Fibroblast of gingiva (primary cell): ENCODE measurements at places on chromosomes 1 and 21.

DNA sequence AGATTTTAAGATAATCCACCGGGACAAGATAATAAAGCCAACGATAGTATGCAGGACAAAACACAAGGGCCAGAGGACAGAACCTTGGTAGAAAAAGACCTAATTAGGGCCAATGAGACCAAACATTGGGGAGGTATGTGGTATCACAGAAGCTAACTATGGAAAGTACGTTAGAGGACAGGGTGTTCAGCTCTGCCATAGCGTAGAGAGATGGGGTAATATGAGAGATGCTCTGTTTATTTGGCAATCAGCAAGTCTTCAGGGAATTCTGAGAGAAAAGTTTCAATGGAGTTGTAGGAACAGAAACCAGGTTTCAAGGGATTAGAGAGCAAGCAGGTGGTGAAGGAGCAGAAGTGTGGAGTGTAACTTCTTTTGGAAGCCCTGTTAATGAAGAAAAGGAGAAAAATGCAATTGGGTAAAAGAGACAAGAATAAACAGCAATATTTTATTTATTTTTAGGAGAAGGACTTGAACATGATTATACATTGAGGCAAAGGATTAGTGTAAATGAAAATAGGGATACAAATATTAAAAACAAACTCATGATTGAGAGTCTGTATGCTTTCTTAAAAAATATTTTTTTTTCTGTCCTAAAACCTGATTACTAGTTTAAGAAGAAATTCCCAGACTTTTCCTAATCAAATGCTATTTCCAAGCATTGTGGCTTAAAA is 24.0 kb downstream of the EEIG2 start:
- DNase-seq = peak; percentile 72

- DNase-seq = no peak
These were observed 43.7 kb downstream of the TP53BP2 start for GRCh38 chr1:223802032-223802431.

GRCh38 chr1:110636149-110636935 is 30.2 kb upstream of the KCNA2 start:
- DNase-seq = no peak

- DNase-seq = no peak
These were observed 73.9 kb downstream of the LAMC2 start for GRCh38 chr1:183259924-183260323.

GRCh38 chr1:101388904-101389546 is 152.2 kb downstream of the S1PR1 start:
- no peak for DNase-seq

DNA sequence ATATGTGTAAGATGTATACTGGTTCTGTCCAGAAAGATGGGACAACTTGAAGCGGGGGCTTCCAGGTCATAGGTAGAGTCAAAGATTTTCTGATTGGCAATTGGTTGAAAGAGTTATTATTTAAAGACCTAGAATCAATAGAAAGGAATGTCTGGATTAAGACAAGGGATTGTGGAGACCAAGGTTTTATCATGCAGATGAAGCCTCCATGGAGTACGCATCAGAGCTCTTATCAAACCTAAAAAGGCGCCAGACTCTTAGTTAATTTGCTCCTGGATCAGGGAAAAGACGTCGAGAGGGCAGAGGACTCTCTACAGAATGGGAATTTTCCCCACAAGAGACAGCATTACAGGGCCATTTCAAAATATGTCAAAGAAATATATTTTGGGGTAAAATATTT is 23.7 kb upstream of the ETV3 start:
- no peak for DNase-seq

DNA sequence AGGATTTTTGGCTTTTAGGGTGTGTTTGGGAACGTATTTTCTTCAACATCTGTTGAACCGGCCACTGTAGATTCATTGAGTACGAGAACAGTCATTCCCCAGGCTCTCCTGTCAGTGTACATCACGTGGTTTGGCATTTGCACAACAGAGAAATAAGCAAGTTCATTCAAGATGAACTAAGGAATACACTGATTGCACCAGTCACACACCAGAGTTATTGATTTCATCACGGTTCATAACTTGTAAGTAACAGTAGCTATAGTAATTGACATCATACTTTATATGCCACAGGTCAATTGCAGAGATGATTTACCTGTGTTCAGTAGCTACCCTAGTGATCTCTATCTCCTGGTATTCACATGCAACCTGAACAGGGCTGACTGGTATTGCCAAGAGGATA is 90.7 kb upstream of the ETS2 start:
- DNase-seq = no peak

DNA sequence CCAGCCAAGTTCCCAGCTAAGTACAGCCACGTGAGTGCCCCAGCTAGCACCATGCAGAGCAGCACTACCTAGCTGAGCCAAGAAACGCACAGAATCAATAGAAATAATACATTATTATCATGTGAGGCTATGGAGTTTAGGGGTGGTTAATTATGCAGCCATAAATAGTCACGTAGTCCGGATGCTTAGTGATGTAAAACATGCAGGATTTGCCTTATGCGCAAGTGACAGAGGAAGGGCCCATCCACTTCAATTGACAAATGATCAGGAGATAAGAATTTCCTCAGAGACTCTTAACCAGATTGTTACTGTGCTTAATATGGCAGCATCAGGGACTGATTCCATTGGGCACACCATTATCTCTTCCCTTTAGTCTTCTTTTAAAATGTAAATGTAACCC is 44.8 kb upstream of the DUSP10 start:
- no peak for DNase-seq

GRCh38 chr1:62037274-62037673 is 157.4 kb upstream of the L1TD1 start:
- DNase-seq = no peak

DNA sequence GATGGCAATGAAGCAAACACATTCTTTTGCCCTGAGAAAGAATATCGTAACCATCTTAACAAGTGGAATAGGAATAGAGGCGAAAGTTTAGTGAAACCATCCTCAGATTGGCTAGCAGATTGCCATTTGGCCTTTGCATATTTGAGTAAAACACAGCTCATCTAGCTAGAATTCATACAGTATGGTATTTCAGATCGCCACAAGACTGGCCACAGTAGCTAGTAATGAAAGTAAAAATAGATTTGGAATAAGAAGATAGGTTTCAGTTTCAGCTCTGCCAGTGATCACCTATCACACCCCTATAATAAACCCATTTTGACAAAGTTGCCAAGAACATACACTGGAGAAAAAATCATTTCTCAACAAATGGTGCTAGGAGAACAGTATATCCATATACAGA is 294.9 kb downstream of the LRRIQ3 start:
- no peak for DNase-seq

DNA sequence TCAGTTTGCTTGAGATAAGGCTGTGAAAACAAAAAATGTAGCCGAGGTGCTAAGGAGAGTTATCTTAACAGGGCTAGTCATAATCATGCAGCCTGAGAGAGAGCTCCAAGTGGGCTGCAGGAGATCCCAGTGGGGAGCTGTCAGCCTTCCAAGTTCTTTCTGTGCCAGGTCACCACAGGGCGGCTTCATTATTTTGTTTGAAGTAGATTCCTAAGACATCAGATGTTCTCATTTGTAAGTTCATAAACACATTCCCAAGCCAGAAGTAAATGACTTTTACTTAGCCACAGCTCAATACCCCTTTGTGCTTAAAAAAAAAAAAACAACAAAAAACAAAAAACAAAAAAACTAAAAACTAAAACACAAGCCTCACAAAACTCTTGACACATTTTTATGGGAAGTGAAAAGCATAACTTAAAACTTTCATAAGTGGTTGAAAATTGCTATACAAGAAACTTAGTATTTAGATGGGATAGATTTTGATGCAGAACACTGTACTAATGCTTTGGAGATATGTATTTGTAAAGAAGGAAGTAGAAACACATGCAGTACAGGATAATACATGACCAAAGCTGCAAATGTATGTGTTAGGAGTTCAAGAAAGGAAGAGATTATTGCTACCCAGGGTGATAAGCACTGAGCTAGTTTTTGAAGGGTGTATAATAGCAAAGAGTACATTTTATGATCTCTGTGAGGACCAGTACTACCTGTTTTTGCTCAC is 8.6 kb downstream of the CDC14A start:
- peak; percentile 10 for DNase-seq

- no peak for DNase-seq
These were observed 2.9 kb upstream of the TFF3 start for GRCh38 chr21:42317826-42318746.

GRCh38 chr1:12757836-12758235 is 11.8 kb downstream of the CFAP107 start:
- no peak for DNase-seq

DNA sequence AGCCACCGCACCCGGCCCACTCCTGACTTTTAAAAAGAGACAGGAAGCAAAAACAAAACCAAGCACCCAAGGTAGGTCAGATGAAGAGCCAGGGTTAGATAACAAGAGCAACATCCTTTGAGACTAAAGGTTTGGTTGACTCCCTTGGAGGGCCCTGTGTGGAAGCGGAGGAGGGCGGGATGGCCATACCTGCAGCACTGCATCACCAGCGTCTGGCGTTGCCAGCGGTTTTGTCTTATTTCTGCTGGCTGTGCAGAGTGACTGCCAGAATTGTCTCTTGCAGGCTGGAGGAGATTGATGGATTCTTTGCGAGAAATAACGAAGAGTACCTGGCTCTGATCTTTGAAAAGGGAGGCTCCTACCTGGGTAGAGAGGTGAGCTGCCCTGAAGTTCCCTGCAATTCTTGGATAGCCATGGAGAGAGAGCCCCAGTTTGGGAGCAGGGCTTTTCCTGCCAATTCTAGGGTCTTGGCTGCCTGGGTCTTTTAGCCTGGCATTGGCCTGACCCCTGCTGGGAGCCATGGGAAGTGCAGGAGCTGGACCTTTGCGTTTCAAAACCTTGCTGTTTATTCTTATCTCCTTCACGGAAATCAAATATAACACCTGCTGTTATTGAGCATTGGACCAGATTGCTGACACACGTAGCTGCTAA is 24.0 kb downstream of the QSOX1 start:
- DNase-seq = peak; percentile 46

- DNase-seq = peak; percentile 34
These were observed 5.3 kb downstream of the EDN2 start for GRCh38 chr1:41479000-41479807.

DNA sequence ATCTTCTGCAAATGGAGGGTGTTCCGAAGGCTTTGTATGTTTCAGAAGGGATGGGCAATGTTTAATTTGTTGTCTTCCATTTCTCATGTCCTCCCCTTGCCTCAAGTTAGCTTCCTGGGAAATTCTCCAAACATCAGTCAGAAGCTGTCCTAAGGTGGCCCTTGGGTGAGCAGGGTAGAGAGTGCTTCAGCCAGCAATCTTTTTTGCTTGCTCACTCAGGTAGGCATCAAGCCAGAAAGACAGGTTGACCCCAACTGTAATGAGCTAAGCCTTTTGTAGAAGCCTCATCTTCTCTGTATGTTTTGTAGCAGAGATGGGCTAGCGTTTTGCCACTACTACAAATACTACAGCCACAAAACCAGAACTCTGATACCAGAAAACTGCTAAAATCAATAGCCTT is 321.5 kb upstream of the FAM78B start:
- no peak for DNase-seq

DNA sequence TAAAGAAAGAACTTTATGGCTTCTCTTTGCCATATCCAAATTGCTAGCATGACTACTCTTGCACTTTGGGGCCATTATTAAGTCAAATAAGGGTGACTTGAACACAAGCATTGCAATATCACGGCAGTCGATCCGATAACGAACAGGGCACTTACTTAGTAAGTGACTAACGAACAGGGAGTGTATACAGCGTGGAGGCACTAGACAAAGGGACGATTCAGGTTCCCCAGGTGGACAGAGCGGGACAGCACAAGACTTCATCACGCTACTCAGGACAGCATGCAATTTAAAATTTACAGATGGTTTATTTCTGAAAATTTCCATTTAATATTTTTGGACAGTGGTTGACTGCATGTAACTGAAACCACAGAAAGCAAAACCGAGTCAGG is 5.4 kb upstream of the PITHD1 start:
- no peak for DNase-seq

DNA sequence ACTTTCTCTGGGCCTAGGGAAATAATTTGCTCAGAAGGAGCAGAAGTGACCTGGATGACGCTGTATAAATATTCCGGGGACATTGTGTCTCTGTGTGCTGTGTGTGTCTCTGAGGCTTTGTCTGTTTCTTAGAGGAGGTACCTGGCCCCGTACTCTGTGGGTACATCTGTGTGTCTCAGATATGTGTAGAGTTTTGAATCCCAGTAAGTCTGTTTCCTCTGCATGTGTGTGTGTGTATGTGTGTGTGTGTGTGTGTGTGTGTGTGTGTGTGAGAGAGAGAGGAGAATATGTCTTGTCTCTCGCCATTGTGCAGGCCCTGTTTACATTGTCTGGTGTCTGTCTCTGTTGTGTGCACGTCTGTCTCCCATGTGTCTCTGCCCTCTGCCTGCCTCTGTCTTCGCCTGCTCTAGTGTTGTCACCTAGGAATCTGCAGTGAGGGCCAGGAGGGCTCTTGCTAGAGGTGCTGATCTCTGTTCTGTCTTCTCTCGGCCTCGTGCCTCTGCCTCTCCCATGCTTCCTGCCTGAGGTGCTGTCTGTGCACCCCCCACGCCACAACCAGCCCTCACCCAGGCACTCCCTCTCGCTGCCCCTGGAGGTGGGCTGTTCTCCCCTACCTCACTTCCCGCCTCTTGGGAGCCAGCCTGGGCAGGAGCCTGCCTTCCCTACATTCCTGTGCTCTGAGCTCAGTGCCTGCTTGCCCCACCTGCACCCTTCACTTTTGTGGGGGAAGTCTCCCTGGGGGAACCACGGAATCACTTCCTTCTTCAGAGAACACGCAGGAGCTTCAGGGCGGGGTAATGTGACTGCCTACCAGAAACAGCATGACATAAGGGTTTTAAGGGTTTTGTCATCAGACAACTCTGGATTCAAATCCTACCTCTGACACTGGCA is 5.9 kb downstream of the MAP7D1 start:
- DNase-seq = no peak

- DNase-seq = peak; percentile 26
These were observed 11.8 kb downstream of the NPHP4 start for GRCh38 chr1:5980314-5981008.

GRCh38 chr1:85798419-85798818 is 90.2 kb upstream of the ZNHIT6 start:
- DNase-seq = no peak

GRCh38 chr1:203045821-203046594 is 19.7 kb downstream of the PPFIA4 start:
- DNase-seq = no peak

- DNase-seq = no peak
These were observed 1.1 kb downstream of the EFNA3 start for GRCh38 chr1:155079487-155080311.

GRCh38 chr1:61332196-61332753 is 249.9 kb downstream of the NFIA start:
- DNase-seq = no peak

- DNase-seq = no peak
These were observed 82.4 kb upstream of the BCL10 start for GRCh38 chr1:85358702-85359438.

DNA sequence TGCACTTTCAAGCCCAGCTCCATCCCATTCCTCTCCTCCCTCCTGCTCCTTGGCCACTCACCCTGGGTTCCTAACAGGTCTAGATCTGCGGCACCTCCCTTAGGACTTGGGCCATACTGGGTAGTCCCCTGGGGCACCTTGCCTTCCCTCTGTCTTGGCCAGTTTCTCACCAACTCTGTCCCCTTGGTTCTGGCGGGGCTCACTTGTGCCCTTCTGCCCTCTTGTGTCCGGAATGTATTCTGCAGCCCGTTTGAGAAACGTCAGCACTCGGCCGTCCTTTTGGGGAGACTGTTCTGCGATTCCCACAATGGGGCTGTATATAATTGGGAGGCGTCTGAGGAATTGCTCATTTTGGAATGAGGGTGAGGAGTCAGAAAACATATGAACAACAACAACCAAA is 162.4 kb downstream of the ZSCAN20 start:
- DNase-seq = no peak
